ENCODE measurements at places on chromosomes 12 and 14.
A peak's percentile ranks its signal among the peaks of the same experiment; 100 is the strongest.

- DNase-seq: no peak
These were observed 77.9 kb upstream of the PLXNC1 start for GRCh38 chr12:94070520-94070919.

- no peak for DNase-seq
These were observed 11.5 kb downstream of the SPTSSA start for GRCh38 chr14:34450542-34450915.

DNA sequence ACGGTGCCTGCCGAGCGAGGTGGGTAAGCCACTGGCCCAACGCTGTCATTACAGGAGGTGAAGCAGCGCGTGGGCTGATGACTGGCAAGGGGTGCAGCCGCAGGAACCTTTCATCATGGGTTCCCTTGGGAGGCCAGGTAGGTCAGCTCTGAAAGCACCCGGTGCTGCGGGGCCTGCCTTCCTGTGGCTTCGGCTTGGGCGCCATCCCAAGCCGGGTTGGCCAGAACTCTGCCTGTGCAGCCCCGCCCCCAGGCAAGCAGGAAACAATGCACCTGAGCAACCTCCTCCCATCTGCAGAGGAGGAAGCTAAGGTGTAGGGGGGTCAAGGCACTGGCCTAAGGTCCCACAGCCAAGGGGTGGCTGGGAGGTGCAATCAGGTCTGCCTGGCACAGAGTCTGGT, 20.0 kb upstream of the HHIPL1 start:
- no peak for DNase-seq

GRCh38 chr12:12004524-12004923, 66.2 kb upstream of the BCL2L14 start:
- no peak for DNase-seq

GRCh38 chr14:68404652-68405183, 388.1 kb downstream of the ZFP36L1 start:
- no peak for DNase-seq

DNA sequence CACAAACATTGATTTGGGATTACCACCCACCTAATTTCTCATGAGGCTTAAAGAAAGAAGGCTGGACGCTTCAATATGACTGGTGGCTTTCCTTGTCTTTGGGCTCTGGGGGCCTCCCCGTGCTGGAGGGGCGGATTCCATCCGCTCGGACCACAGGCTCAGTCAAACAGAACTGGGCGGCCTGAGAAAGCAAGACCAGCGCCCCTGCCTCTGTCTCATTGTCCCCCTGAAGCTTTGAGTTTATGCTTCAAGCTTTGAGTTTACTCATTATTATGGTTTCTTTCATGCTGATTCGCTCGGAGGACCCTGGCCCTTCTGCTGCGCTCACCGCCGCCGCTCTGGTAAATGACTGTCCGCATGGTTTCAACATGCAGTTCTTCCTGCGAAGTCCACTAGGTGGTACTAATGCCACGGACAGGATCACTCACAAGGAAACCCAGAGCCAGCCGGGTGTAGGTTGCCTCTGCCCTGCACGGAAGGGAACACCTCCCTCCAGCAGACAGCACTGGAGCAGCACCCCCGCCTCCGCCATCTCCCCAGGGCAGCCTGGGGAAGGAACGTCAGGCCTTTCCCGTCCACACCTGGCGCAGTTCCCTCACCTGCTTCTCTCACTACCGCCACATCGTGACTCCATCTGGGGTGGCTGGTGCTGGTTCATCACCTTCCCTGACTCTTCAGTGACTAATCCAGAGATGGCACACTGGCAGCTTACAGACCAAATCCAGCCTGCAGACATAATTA, 13.2 kb upstream of the TIGAR start:
- DNase-seq: no peak

DNA sequence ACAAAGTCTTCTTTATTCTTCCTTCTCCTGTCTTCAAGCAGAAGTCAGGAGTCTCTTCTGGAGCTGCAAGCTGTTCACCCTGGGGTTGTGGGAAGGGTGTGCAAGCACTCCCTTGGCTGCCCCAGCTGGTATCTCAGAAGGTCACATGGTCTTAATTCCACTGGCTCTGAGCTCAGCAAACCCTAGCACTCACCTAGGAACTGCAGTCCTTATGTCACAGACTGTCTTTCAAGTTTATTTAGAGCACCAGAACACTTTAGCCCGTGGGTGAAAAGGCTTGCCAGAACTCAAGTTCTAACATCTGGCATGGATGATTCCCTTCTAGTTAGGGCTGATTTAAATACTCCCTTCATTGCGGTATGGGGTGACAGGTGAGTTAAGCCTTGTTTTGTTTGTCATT, 379.0 kb downstream of the CCER1 start:
- no peak for DNase-seq

GRCh38 chr12:131390412-131391334, 320.2 kb upstream of the SFSWAP start:
- DNase-seq: no peak

DNA sequence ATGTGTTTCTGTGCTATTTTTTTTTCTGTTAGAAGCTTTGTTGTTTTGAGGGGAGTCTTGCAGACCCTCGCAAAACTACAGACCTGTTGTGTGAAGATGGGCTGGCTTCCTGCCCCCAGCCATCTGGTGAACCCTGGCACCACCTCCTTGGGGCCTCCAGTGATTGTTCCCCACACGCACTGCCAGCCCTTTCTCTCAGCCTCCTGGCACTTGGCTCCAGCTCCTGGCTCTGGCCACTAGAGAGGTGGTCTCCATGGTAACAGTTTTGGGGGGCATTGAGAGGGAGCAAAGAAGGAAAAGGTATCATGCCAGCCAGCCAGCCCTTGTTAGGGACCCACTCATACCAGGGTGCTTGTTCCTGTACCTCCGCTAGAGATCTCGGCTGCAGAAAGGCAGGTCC, 176.4 kb upstream of the RPH3A start:
- no peak for DNase-seq

DNA sequence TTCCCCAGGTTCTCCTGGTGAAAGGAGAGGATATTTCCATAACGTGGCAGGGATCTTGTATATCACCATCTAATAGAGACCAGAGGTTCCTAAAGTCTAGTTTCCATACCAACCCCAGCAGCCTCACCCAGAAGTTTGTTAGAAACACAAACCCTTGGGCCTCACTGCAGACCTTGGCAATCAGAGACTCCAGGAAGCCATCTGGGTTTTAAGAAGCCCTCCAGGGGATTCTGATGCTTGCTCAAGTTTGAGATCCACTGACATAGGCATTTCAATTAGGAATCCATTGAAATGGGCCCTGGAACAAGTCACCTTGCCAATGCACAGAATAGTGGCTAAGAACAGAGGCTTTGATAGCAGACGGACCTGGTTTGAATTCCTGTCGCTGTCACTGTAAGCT, 2.2 kb upstream of the CMKLR1 start:
- DNase-seq: no peak

GRCh38 chr12:46675736-46676135, 150.1 kb downstream of the SLC38A4 start:
- no peak for DNase-seq

DNA sequence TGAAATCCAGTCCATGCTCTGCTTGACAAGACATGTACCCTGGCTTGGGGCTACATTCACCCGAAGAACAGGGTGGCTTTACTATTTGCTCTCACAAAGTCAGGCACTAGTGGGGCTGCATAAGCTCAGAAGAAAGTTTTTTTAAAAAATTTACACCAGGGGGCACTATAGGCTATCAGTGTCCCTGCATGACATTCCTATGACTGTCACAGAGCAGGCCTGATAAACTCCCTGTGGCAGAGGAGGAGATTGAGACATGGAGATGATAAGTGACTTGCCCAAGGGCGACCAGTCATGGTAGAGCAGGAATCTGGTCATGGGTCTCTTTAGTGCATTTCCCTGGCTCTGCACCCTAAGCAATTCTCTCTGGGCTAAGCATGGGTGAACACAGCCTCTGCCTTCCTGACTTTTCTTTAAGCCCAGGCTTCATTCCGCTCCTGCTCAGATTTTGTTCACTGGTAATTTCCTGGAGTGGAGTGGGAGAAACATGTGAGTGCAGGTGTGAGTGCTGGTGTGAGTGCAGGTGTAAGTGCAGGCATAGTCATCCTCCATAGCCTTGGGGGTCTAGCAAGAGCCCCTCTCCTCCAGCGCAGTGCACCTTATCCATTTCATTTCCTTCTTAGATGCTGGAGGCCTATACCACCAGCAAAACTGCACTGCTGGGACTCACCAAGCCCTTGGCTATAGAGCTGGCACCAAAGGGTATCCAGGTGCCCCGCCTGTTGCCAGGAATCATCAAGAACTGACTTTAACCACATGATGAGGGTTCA, 91.6 kb downstream of the DHRS2 start:
- DNase-seq: no peak

- DNase-seq: no peak
These were observed 364.1 kb upstream of the E2F7 start for GRCh38 chr12:77429426-77429825.

- DNase-seq: no peak
These were observed 8.4 kb upstream of the KRT6A start for GRCh38 chr12:52501490-52501889.

GRCh38 chr14:63709589-63709988, 18.3 kb downstream of the SGPP1 start:
- DNase-seq: no peak

- no peak for DNase-seq
These were observed 36.8 kb downstream of the SARNP start for GRCh38 chr12:55780685-55781084.

DNA sequence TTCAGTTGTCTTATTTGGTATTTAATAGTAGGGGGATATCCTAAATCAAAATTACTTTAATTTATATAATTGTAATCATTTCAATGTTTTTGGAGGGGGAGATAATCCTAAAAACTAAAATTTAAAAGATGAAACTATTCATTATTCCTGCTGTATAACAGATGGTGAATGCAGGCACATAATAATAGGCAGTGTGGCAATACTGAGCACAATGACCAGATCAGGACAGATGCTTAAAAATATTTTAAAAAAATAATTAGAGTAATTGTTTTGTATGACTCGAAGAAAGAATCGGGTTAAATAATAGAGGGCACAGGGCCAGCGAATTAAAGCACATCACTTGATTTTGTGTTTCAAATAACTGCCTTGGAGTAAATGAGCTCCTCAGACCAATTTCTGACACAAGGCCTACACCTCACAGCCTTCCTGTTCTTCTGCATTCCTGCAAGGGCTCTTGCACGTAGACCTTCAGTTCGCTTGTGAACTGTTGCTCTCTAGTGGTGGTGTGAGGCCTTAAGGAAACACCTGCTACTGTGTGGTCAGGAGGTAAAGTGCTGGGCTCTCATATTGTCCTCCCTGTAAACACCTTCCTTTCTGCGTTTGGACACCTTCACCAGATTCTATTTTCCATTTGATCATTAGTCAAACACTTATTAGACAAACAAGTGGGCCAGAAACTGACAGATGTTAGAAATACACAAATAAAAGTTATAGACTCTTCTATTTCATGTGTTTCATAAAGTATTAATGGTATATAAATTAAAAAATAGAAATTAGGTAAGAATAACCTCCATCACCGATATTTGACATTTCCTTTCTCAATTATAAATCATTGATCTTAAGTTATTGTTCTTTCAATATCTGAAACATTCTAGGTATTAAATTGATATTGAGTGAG, 29.3 kb upstream of the KLRF1 start:
- DNase-seq: peak; percentile 27

DNA sequence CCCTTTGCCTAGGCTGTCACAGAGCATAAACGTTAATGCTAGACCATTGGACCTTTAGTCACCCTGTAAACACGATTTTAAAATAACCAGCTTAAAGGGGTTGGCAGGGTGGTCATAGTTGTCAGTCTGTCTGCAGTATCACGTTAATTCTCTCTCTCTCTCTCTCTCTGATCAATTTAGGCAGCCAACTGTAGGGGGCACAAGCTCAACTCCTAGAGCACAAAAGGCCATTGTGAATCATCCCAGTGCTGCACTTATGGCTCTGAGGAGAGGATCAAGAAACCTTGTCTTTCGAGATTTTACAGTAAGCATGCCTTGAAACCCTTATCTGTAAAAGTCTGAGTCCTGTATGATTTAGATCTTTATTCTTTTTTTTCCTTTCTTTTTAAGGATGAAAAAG, 97.1 kb downstream of the SCAF11 start:
- no peak for DNase-seq

DNA sequence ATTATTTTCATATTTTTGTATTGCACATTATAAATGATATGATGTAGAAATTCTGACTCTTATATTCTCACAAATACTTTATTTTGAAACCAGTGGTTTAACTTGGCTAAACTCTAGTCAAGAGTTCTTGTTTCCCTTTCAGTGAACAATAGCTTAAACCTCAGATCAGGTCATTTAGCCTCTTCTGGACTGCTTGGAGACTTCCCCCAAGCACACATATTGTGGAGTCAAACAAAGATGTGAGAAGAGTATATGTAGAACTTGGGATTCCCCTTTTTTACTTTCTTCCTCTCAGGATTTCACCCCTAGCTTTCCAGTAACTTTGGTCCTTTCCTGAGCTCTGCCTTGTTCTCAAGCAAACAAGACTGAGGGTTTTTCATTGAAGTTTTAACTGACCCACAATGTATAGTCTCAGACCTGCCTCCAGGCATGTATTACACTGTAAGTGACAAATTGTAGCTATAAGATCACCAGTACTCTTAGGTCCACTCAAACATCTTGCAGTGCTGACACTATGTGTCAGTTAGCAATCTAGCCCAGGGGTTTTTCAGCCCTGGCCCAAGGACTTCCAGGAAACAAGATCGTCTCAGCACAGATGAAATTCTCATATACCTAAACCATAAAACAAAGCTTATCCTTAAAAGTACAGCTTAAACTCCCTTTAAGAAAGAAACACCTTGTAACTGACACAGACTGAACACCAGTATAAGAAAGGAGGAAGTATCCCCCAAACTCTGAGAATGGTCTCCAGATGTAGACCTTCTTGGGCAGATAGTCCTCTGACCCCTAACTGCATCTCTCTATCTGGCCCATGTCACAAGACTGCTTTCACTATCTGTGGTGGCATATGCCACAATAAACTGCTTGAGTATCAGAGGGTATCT, 98.6 kb downstream of the SLC6A15 start:
- DNase-seq: no peak

DNA sequence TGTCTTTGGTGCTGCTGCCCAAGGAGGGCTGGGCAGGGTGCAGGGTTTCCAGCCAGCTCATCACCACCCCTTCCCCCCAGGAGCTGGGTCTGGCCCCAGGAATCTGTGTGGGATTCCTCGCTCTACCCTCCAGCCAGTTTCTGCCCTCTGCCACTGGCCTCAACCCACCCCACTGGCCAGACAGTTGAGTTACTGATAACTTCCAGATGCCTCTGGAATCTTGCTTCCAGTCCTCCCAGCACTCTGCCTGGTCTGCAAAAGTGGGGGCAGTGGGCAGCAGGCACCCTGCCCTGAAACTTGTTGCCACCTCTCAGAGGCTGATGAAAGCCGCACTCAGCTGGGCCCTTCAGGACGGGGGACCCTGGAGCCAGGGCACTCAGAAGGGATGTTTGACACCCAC, 20.1 kb upstream of the TBX3 start:
- no peak for DNase-seq
